Memory B cell (primary cell): ENCODE measurements at places on chromosomes 12 and 14.
A peak's percentile ranks its signal among the peaks of the same experiment; 100 is the strongest.

DNA sequence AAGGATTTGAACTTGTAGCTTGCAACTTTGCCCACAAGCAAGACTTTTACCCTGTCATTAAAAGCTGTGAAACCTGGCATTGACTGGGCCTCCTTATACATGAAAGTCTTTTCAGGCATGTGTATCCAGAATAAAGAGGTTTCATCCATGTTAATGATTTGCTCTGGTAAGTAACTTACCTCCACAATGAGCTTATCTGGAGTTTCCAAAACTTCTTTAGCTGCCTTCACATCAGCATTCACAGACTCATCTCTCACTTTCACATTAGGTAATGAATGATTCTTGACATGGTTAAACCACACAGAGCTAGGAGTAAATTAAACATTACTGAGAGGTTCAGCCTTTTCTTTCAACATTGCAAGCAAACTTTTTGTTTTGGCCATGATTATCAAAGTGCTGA is 234.4 kb upstream of the CLEC14A start:
- H3K4me3 ChIP-seq = no peak overlapping the region
- no peaks in the 10 kb centered on the region for H3K36me3 ChIP-seq
- H3K27me3 ChIP-seq = no peaks in the 10 kb centered on the region
- DNase-seq = no peak
- H3K4me1 ChIP-seq = no peaks in the 10 kb centered on the region

- H3K4me1 ChIP-seq = peaks cover 28% of the 10 kb centered on the region
- H3K4me3 ChIP-seq = peak overlapping the region; percentile 74
Observed at GRCh38 chr14:91241863-91242262, 2.6 kb downstream of the GPR68 start.

- DNase-seq = no peak
- peaks cover 24% of the 10 kb centered on the region for H3K36me3 ChIP-seq
- peaks cover 15% of the 10 kb centered on the region for H3K4me1 ChIP-seq
- H3K27ac ChIP-seq = peak overlapping the region; percentile 95
- no peaks in the 10 kb centered on the region for H3K27me3 ChIP-seq
Observed at GRCh38 chr12:12379831-12380730, 23.2 kb downstream of the BORCS5 start.

- no peak overlapping the region for H3K4me3 ChIP-seq
- H3K27me3 ChIP-seq = no peaks in the 10 kb centered on the region
- no peaks in the 10 kb centered on the region for H3K4me1 ChIP-seq
- no peaks in the 10 kb centered on the region for H3K36me3 ChIP-seq
- DNase-seq = no peak
Observed at GRCh38 chr12:127153996-127154395, 1113.0 kb upstream of the TMEM132C start.

- H3K36me3 ChIP-seq = no peaks in the 10 kb centered on the region
- DNase-seq = no peak
- no peak overlapping the region for H3K4me3 ChIP-seq
- peaks cover 10% of the 10 kb centered on the region for H3K27me3 ChIP-seq
- no peak overlapping the region for H3K27ac ChIP-seq
Observed at GRCh38 chr12:5619628-5620027, 187.7 kb downstream of the NTF3 start.

GRCh38 chr12:119319638-119320037 is 14.9 kb upstream of the CCDC60 start:
- no peak for DNase-seq
- H3K36me3 ChIP-seq = no peaks in the 10 kb centered on the region
- no peak overlapping the region for H3K4me3 ChIP-seq
- H3K4me1 ChIP-seq = no peaks in the 10 kb centered on the region
- peaks cover 10% of the 10 kb centered on the region for H3K27me3 ChIP-seq
- no peak overlapping the region for H3K27ac ChIP-seq

GRCh38 chr12:131220331-131220685 is 266.6 kb downstream of the ADGRD1 start:
- no peak for DNase-seq
- H3K36me3 ChIP-seq = no peaks in the 10 kb centered on the region
- H3K27ac ChIP-seq = no peak overlapping the region
- no peak overlapping the region for H3K4me3 ChIP-seq
- peaks cover 14% of the 10 kb centered on the region for H3K27me3 ChIP-seq

DNA sequence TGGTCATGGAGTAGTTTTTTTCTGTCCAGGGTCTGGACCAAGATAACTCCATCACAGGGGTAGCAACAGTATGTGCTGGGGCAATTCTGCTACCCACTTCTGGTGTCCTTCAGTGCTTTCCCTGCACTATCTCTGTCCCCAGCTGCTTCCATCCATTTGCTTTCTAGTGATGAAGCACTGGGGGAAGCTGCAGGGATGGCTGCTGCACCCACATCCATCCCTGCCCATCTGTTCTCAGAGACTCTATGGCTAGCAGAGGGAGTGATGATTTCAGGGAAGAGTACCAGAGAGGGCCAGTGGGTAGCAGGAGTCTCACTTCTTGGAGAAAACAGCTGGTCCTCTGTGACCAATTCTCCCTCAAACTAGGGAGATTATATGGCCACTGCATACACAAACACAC is 44.1 kb downstream of the ETV6 start:
- H3K4me3 ChIP-seq = no peak overlapping the region
- peaks cover 15% of the 10 kb centered on the region for H3K36me3 ChIP-seq
- peaks cover 44% of the 10 kb centered on the region for H3K4me1 ChIP-seq
- no peak overlapping the region for H3K27ac ChIP-seq
- DNase-seq = no peak

- no peak overlapping the region for H3K27ac ChIP-seq
- DNase-seq = no peak
- peaks cover 32% of the 10 kb centered on the region for H3K4me1 ChIP-seq
- no peaks in the 10 kb centered on the region for H3K27me3 ChIP-seq
Observed at GRCh38 chr14:54775486-54776140, 127.0 kb downstream of the GCH1 start.

DNA sequence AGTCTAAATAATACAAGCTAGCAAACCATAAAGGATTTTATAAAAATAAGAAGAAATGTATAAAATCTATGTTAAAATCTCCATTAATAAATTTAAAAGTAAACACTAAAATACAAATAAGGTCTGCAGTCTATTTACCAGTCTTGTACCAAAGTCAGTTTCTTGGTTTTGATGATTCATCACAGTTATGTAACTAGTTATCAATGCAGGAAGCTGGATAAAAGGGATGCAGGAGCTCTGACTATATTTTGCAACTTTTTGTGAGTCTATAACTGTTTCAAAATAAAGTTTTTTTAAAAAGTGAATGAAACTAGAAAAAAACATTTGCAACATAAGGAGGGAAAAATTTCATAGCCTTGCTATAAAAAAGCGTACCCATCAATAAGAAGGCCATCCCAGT is 151.5 kb downstream of the DERA start:
- no peaks in the 10 kb centered on the region for H3K36me3 ChIP-seq
- no peaks in the 10 kb centered on the region for H3K27me3 ChIP-seq
- DNase-seq = no peak
- no peak overlapping the region for H3K27ac ChIP-seq
- no peak overlapping the region for H3K4me3 ChIP-seq

GRCh38 chr12:22993609-22994315 is 368.8 kb downstream of the ETNK1 start:
- H3K4me3 ChIP-seq = no peak overlapping the region
- no peaks in the 10 kb centered on the region for H3K36me3 ChIP-seq
- DNase-seq = no peak
- peaks cover 2% of the 10 kb centered on the region for H3K4me1 ChIP-seq
- peaks cover 2% of the 10 kb centered on the region for H3K27me3 ChIP-seq

DNA sequence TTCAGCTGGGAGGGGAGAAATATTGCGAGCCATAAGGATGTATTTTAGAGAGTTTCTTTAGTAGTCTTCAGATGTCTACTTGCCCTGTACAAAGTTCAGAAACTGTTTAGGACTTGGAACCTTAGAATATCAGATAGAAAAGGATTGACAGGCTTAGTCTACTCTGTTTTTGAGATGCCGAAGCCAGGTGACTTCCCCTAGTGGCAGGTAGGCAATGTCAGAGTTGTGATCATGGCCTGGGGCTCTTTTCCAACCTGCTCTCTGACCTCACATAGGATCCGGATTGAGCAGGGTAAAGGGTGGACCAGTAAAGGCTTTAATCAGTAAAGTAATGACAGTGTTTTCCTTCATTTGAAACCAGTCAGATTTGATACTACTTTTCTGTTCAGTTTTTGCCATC is 59.6 kb downstream of the PRKCH start:
- peaks cover 8% of the 10 kb centered on the region for H3K36me3 ChIP-seq
- H3K27me3 ChIP-seq = peaks cover 14% of the 10 kb centered on the region
- DNase-seq = no peak
- no peak overlapping the region for H3K4me3 ChIP-seq
- no peak overlapping the region for H3K27ac ChIP-seq

DNA sequence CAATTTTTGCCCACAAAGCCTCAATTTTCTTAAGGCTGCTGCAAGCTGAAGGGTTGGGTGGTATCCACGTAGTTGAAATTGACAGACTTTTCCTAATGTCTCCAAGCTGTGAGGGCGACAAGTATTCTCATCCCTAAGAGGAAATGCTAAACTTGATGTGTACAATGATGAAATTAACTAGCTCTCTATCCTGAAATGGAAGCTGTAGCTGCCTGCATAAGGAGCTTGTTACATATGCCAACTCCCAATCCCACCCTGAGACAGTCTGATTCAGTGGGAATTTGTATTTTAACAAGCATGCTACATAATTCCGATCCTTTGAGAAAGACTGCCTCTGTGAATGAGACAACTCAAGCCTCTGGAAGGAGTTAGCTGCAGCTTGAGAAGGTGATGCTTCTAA is 45.7 kb upstream of the MDM1 start:
- no peak overlapping the region for H3K4me3 ChIP-seq
- H3K4me1 ChIP-seq = peaks cover 13% of the 10 kb centered on the region
- H3K36me3 ChIP-seq = no peaks in the 10 kb centered on the region
- DNase-seq = no peak
- no peaks in the 10 kb centered on the region for H3K27me3 ChIP-seq

DNA sequence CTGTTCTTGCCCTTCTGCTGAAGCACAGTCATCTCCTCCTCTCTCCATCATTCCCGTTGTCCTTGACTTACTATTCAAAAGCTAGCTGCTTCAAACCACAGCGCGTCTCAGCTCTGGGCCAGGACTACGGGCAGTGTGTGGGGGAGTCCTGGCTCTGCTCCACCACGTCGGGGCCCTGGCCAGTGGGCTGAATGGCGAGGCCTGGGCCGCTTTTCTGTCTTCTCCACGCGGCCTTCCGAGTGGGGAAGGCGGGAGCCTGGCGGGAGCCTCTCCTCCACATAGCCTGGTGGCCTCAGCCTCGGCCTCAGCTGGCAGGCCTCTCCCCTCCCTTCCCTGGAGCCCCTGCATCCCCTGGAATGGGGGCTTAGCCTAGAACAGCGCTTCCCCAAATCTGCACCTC is 16.5 kb downstream of the ANKRD9 start:
- H3K4me3 ChIP-seq = no peak overlapping the region
- no peaks in the 10 kb centered on the region for H3K27me3 ChIP-seq
- H3K36me3 ChIP-seq = peaks cover 2% of the 10 kb centered on the region
- H3K4me1 ChIP-seq = no peaks in the 10 kb centered on the region

GRCh38 chr14:92487513-92488133 is 26.0 kb upstream of the RIN3 start:
- H3K4me3 ChIP-seq = no peak overlapping the region
- no peak for DNase-seq
- peaks cover 3% of the 10 kb centered on the region for H3K4me1 ChIP-seq
- H3K27me3 ChIP-seq = peaks cover 15% of the 10 kb centered on the region
- no peaks in the 10 kb centered on the region for H3K36me3 ChIP-seq

- H3K27me3 ChIP-seq = peaks cover 1% of the 10 kb centered on the region
- no peak for DNase-seq
- no peak overlapping the region for H3K27ac ChIP-seq
- H3K4me1 ChIP-seq = peaks cover 4% of the 10 kb centered on the region
- no peak overlapping the region for H3K4me3 ChIP-seq
Observed at GRCh38 chr12:41514907-41515306, 326.8 kb downstream of the PDZRN4 start.

GRCh38 chr14:56860441-56860840 is 50.2 kb upstream of the OTX2 start:
- no peaks in the 10 kb centered on the region for H3K36me3 ChIP-seq
- peaks cover 9% of the 10 kb centered on the region for H3K4me1 ChIP-seq
- H3K4me3 ChIP-seq = no peak overlapping the region
- no peak for DNase-seq
- H3K27me3 ChIP-seq = peaks cover 11% of the 10 kb centered on the region

DNA sequence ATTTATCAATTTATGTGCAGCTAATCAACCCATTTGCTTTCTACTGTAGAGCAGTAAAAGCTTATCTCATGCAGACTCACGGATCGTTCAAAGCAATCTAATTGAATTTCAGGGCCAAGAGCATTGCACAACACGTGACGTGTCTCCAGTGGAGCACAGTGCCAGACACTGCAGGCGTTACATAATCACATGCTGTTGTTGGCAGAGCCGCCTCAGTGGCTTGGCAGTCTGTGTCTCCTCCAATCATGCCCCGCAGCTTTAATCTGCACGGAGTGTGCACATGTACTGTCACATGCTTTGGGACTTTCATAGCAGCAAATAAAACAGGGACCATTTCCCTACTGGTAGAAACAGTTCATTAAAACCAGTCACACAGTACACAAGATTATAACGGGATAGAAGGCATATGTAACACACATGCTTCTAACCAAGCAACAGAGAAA is 309.3 kb downstream of the ITPR2 start:
- H3K27me3 ChIP-seq = no peaks in the 10 kb centered on the region
- H3K36me3 ChIP-seq = peaks cover 17% of the 10 kb centered on the region
- no peak overlapping the region for H3K4me3 ChIP-seq
- DNase-seq = no peak

DNA sequence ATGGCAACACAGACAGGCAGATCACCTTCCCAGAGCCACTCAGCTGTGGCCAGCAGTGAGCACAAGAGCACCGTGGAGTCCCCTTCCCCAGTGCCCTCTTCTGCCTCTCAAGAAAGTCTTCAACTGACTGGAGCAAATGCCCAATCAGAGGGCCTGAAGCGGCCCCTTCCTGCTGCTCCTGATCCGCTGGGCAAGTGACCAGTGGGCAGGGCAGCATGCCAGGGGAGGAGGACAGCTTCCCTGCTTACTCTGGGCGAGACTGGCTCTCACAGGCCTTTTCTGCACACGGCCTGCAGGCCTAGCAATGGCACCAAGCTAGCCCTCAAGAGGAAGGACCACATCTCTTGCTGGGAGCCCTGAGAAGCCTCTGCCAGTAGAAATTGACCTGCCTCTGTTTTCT is 890 bp downstream of the KRT71 start:
- no peaks in the 10 kb centered on the region for H3K4me1 ChIP-seq
- no peak overlapping the region for H3K4me3 ChIP-seq
- peaks cover 22% of the 10 kb centered on the region for H3K27me3 ChIP-seq
